ENCODE measurements at places on chromosomes 1 and 21.

GRCh38 chr1:27306892-27307761 lies 14.8 kb upstream of the TMEM222 start:
- DNase-seq: no peak

- DNase-seq: no peak
Measured at GRCh38 chr1:97105531-97105930, 383.9 kb downstream of the PTBP2 start.

- no peak for DNase-seq
Measured at GRCh38 chr1:38612951-38613350, 246.6 kb downstream of the RRAGC start.

DNA sequence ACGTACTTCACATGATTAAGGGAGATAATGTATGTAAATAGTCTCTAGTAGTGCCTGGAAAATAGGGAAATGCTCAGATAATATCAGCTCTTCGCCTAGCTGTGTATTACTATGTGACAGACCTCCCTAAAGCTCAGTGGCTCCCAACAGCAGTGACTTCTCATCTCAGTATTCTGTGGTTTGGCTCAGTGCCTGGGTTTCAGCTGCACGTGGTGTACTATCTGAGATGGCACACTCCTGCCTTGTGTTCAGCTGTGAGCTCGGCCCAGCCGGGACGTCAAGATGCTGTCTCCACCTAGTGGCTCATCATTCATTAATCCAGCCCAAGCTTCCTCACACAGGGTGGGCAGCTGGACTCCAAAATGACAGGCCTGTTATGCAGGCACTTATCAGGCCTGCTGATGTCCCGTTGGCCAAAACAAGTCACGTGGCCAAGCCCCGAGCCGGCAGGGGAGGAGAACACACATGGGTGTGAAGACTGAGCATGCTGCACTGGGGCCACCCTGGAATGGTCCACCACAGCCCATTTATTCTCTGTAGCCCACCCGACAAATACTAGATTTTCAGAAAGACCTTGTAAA lies 17.8 kb downstream of the SLFNL1 start:
- DNase-seq: peak; percentile 73

- no peak for DNase-seq
Measured at GRCh38 chr21:31913182-31913608, 40.4 kb downstream of the HUNK start.

GRCh38 chr1:105100102-105100501 lies 1350.4 kb downstream of the AMY1C start:
- no peak for DNase-seq

- no peak for DNase-seq
Measured at GRCh38 chr1:74753104-74753503, 20.2 kb downstream of the TYW3 start.

- no peak for DNase-seq
Measured at GRCh38 chr1:170240409-170240808, 94.7 kb downstream of the NTMT2 start.

DNA sequence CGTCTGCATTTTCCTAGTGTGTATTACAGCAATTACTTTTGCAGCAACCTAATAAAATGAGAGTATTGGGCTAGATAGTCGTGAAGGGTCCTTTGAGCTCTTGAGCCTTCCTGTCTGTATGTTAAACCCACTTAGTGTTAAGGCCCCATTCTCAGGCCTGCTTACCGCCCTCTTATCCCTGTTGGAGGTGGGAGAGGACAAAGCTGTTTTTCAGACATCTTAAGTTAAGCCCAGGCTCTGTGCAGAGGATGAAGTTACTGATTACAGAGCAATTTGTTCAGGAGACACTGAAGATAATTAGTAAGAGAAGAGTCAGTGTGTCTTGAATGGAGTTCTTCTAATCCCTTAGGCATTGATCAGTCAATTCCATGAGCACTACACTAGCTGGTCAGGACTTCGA lies 114.6 kb downstream of the UCK2 start:
- DNase-seq: no peak

DNA sequence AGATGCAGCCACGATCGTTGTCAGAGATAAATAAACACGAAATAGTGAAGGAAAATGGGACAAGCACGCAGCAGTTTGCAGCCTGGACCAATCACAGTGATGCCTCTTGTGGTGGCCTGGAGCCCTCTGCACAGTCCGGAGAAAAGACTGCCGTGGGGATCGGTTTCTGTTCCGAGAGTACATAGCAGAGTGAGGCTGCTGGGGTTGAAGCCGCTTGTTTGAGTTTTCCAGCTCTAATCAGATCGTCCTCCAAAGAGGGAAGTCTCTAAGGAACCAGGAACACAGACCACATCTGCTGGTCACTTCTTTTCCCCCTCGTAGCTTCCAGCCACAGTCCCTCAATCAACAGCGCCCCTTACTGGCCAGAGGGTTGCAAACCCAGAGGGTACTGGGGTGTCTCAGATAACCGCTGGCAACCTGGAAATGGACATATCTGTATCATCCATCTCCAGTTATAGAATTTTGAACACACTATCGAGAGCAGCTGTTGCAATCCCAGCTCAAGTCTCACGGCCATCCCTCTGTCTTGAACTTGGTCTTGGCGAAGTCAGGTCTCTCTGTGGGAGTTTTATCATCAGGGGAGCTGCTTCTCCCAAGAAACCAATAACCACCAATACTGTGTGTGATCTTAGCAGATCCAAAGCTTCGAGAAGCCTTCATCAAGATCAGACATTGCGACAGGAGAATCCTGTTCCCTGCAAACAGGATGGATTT lies 57.4 kb downstream of the OLIG1 start:
- peak; percentile 28 for DNase-seq

DNA sequence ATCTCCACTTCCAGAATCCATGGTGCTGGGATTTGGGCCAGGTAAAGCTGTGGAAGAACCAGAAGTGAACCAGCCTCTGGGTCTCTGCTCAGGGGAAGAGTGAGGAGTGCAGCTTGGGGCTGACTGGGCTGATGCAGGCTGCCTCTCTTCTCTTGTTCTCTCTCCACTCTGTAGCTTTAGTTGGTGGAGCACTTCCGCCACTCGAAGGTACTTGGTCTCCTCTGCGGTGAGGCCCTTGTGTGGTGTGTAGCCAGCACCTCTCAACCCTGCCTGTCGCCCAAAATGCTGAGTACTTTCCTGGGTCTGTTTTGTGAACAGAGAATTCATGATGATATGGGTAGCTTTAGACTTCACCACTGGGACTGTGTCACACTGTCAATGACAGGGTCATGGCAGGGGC lies 63.2 kb downstream of the URB2 start:
- DNase-seq: no peak

DNA sequence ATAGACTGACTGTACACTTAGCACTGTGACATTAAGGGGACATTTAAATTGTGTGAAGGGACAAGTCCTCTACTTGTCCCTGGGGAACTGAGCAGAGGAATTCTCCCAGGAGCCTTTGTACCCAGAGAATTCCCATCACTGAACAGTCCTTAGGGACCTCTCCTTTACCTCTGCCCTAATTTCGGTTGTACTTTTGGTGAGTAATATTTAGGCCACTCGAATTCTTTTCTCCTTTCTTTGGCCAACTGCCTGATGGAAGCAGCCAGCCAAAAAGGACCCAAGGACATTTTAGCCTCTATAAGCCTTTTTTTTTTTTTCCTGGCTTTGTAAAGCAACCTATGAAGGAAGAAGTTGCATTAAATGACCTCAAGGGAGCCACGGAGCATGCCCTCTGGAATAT lies 71.5 kb downstream of the NR5A2 start:
- no peak for DNase-seq

- no peak for DNase-seq
Measured at GRCh38 chr1:2339206-2340085, 51.9 kb downstream of the MORN1 start.

GRCh38 chr1:164443166-164443565 lies 115.8 kb upstream of the PBX1 start:
- no peak for DNase-seq

All from T-helper 2 cell (primary cell).